Hepatic stellate cell (primary cell): ENCODE measurements at places on chromosomes 3 and 15.
A peak's percentile ranks its signal among the peaks of the same experiment; 100 is the strongest.

DNA sequence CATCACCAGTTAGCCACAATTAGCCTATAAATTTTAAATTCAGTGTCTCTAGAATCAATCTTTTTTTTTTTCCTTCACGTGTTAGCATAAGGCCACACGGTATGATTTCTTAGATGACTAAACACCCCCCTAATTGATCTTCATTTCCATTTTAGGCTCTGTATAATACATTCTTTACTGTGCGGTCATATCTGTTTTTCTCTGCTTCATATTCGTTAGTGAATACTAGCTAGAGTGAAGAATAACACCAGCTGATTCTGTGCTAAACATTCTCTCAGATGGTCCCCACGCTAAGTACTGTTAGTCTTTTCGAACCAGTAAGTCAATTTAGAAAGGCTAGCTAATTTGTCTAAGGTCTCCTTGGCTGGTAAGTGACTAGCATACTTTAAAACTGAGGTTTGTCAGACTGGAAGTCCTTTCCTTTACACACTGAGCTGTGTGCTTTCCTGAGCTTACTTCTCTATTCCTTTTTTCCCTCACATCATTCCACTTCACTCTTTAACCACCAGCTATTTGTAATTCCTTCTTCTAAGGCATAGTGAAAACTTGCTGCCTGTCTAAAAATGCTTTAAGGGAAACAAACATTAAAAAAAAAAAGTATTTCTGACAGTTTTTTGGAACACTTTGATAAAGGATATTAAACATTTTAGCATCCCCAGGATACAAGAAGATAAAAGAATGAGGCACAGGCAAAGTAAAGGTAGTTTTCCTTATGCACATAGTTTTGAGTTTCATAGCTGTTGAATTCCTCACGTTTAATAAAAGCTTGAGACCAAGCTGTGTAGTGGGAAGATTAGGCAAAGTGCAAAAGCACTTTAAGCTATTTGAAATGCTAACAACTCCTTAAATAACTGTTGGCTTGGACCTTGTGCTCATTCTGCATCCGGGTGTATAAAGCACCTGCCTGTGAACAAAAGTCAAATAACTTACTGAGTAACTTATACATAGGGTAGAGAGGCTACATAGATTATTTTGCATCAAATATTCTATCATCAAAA is 17.1 kb downstream of the ZFAND6 start:
- DNase-seq, result no peak

GRCh38 chr15:74855857-74856256 is 12.9 kb upstream of the ULK3 start:
- DNase-seq, result no peak

DNA sequence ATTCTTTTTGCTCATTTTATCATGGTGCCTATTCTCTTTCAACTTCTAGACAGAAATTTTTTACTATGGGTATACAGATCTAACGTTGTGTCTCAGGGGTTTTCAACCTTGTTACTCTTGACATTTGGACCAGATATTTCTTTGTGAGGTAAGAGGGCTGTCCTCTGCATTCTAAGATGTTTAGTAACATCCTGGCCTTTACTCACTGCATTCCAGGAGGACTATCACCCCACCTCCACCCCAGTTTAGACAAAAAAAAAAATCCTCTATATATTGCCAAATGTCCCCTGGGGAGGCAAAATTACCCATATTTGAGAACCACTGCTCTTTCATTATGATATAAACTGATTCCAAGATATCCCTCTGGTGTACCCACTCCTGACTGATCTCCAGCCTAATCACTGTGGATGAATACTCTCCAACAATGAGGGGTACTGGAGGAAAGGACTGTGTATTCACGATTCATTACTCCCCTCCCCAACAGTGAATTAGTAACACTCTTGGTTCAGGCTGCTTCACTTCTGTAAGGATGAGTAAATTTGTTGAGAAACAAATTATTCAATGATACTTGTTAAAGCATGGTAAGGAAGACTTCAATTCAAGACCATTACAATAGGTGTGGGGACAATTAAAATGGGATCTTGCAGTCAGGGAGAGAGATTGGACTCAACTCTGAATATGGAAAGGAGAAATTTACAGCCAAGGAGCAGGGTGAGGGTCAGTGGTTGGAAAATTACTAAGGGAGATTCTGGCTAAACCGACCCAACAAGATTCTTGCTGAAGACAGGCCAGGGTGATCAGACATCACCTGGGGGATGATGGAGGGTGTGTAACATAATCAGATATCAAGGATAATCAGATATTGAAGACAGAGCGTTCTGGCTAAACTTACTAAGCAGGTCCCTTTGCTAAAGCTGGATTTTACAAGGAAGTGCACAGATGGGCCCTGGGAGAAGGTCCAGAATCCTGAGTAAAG is 123.8 kb upstream of the DAZL start:
- DNase-seq, result peak; percentile 35

DNA sequence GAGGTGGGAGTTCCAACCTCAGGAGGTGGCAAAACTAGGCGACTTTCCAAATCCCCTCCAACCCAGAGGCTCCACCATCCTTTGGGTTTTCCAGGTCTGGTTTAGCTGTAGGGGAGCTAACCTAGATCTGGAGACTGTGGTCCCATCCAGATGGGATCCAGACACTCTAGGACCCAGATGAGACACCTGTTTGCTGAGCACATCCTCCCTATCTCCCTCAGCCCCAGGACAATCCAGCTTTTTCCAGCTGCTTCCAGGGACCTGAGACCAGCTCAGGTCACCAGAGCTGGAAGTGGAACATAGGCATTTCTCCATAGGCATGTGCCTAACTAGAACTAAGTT is 18.2 kb downstream of the CRTAP start:
- DNase-seq, result no peak

DNA sequence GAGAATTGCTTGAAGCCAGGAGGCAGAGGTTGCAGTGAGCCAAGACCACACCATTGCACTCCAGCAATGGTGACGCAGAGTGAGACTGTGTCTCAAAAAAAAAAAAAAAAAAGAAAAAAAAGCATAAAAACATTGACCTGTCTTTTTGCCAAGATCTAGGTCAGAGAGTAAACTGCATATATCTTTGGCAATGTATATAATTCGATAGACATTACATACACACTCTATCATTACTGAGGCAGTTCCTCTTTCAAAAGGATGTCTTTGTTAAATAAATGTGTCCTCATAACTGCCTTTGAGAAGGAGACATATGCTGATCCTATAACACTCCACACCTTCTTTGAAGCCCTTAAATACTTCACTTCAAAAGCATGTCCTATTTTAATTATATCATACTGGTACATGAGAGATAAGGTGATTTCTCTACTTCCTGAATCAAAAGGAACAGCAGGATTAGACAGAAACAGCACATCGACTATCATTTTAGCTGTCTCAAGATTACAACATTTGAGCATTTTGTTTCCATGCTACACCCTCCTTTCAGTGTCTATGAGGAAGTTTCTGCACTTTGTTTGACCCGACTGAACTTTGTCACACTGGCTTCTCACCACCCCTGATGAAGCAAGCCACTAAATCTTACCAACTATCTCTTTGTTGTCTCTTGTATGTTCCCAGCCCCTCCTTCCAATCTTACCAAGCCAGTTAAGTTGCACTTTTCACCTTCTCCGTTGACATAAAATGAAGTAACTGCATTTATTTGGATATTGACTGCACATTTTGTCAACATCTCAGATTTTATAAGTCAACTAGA is 335.8 kb downstream of the MECOM start:
- no peak for DNase-seq

DNA sequence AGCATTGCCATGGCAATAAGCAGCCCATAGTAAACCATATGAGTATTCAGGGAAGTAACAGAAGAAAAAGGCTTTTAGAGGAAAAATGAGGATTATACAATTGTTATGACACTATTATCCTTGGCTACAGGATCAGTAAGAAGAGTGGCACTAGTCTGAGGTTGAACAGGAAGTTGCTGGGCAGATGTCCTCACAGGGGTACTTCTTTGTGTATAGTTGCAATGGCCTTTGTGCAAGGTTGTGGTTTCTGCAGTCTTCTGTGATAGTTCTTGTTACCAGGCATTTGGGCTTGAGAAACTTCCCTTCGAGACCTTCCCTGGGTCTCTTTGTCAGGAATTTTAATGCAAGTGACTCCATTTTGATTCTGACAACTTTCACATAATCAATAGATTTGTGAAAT is 100.6 kb upstream of the ATP11B start:
- no peak for DNase-seq

GRCh38 chr3:22322861-22323260 is 571.9 kb upstream of the ZNF385D start:
- no peak for DNase-seq

GRCh38 chr3:109387621-109388020 is 50.3 kb upstream of the DPPA4 start:
- no peak for DNase-seq

DNA sequence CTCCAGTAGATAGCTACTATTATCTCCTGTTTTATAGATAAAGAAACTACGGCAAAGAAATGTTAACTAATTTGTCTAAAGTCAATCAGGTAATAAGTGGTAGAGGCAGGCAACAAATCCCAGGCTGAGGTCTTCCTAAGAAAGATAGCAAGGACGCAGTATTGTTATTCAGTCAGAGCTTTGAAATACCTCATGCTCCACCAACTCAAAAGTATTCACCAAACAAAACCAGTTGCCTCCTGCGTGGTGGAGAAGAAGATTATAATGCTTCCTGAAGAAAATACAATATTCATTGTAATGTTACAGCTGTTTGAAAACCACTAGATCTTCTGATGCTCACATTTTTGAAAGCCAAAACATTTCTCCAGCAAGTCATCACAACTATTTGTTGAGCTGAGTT is 138.2 kb upstream of the CNTN4 start:
- DNase-seq, result no peak

GRCh38 chr3:161197855-161198850 is 23.0 kb upstream of the NMD3 start:
- DNase-seq, result no peak

- DNase-seq, result no peak
Measured at GRCh38 chr15:27323801-27324200, 352.8 kb downstream of the GABRG3 start.

- DNase-seq, result no peak
Measured at GRCh38 chr15:33163816-33164215, 30.7 kb downstream of the FMN1 start.

DNA sequence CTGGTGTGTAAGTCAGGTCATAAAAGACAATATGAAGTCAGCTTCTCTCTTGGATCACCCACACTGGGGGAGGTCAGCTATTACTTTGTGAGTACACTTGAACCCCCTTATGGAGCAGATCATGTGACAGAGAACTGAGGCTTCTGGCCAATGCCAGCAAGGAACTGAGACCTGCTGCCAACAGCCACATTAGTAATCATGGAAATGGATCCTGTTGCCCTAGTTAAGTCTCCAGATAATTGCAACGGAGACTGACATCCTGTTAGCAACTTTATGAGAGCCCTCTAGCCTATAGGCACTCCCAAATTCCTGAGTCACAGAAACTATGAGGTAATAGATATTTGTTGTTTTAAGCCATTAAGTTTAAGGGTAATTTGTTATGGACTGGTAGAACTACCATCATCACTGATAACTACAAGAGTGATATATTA is 110.4 kb upstream of the GMNC start:
- no peak for DNase-seq

- no peak for DNase-seq
Measured at GRCh38 chr3:129015388-129016105, 14.4 kb downstream of the EFCC1 start.

- DNase-seq, result no peak
Measured at GRCh38 chr3:99579965-99580364, 58.4 kb upstream of the COL8A1 start.

GRCh38 chr3:36750737-36751136 is 13.6 kb downstream of the DCLK3 start:
- no peak for DNase-seq

DNA sequence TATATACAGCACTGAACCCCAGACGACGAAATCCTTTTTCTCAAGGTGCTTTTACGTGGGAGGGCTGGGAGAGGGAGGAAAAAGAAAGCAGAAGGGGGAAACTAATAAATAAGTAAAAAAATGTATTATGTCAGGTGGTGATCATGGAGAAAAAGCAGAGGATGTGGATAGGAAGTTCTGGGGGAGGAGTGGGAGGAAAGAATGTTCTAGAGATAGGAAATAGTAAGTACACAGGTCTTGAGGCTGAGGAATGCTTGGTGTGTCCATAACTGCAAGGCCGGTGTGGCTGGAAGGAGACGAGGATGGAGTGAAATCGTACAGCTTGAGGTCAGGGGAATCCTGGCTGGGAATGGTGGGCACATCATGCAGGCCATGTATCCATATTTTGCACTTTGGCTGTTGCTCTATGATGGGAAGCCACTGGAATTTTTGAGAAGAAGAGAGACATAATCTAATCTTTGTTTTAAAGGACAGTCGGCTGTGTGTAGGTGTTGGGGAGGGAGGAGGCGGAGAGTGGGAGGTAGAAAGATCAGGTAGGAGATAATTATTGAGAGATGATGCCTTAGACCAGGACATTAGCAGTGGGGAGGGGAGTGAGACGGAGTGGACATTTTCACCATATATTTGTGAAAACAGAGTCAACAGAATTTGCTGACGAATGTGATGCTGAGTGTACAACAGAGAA is 1.8 kb upstream of the UBE2E2 start:
- no peak for DNase-seq

DNA sequence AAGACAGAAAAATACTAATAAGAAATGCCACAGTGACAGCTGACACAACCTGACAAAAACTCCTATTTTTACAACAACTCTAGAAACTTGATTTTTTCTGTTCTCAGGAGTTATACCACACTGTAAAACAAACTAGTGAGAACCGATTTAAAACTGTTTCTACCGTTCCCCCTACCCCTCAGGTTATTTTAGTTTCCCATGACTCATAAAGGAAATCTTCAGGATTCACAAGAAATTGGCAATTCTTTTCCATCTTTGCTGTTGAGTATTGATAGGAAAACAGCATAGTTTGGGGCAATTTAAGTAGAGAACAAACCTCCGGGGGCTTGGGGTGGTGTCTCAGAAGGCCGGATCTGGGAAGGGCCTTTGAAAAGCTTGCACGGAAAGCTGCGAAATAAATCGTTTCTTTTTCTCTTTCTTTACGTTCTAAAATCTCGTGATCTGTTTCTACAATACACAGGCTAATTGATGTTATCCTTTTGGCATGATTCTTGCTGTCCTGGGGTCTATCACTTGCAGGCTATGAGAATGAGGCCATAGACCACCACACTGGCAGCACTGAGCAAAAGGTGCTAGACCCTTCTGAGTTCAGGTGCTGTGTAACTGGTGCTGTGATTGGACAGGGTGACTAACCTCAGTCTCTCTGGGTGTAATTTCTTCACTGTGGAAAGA is 89.3 kb downstream of the LPP start:
- DNase-seq, result no peak

DNA sequence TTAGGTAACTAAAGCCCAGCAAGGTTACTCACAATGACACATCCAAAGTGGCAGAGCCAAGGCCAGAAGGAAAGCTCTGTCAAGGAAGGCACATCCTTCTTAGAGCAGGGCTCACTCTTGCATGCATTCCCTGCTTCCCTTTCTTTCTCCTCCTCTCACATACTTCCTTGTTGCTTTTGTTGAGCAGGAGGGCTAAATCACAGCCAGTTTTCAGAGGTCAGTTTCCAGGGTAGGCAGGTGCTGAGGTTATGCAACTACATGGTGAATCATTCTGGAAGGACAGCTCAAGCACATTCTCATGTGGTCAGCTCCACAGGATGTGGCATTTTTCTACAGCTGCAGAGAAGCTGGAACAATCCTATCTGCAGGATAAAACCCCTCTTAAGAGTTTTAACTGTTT is 275.6 kb downstream of the ZNF621 start:
- DNase-seq, result no peak
